Stimulated activated CD4-positive, alpha-beta T cell treated with anti-CD3 and anti-CD28 coated beads, Interleukin-1b, Interleukin-23, amount 100 ng/mL, for 48 hours (primary cell): ENCODE measurements at places on chromosomes 5 and 9.

DNA sequence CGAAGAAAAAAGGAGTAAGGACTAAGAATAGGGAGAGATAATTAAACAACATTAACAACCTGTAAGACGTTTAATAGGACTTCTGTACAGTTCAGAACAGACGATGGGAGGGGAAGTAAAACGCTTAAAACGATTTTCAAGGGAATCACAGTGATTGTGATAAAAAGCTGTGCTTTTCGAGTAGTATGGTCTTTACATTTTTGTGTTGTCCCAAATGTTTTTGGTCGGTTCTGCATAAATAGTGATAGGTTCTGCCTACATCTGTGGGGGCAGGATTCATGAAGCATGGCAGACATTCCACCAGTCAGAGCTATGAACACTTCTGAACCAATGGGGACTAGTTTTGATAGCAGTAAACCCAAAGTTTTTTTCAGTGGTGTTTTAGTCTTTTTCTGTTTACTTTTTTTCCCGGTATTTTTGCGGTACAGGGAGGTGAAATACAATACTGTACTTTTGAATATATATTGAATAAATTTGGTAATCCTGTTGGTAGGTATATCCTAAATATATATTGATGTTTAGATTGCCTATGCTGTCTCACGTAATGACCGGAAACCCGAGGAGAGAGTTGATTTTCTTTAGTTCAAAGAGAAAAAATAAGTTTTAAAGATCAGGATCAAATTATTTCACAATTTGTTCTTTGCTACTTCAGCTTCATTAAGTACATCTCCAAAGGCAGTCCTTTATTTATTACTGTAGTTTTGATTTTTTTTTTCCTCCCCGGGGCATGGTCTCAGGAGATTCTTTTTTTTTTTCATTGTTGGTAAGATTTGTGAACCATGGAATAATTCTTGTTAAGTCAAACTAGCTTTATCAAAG, 1.3 kb downstream of the ERBIN start:
- peak; percentile 15 for DNase-seq

DNA sequence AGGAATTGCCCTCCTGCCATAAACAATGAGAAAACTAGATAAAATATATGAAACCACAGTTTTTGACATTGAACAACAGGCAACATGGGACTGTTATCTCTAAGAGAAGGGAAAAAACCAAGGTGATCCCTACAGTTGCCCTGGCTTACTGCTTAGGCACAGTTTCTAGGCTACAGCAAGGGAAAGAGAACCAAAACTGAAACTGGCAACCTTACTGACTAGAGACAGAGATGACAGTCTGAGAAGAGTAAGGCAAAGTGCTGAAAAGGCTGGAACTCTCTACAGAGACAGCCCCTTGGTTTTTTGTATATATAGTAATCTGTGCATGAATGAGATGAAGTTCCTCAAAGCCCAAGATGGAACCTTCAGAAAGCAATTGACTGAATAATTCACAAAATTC, 36.2 kb upstream of the REEP2 start:
- DNase-seq, result no peak

- no peak for DNase-seq
Measured at GRCh38 chr5:137263371-137264005, 235.6 kb downstream of the SPOCK1 start.

- no peak for DNase-seq
Measured at GRCh38 chr9:110455860-110456259, 118.2 kb upstream of the TXNDC8 start.

- no peak for DNase-seq
Measured at GRCh38 chr5:151196556-151197290, 27.2 kb downstream of the CCDC69 start.

DNA sequence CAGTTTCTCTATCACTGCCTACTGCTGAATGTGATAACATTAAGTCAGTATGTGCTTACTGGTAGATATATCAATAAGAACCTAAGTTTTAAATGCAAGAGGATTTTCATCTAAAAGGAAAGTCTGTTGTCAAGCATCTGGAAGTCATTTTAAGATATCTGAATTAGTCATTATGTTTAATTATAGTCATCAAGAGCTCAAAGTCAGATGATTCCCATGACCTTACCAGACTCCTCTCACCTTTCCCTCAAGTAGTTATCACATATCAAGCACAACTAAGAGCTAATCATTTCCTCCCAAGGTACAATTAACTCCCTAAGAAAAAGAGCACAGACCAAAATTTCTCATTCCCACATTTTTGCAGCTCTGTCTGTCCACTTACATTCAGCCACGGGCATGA, 45.5 kb downstream of the PUM3 start:
- DNase-seq, result no peak

GRCh38 chr5:80192507-80193241, 63.2 kb downstream of the SERINC5 start:
- DNase-seq, result no peak

GRCh38 chr9:27468462-27469110, 55.5 kb upstream of the IFNK start:
- DNase-seq, result no peak

GRCh38 chr9:124504530-124505005, 2.6 kb downstream of the NR5A1 start:
- no peak for DNase-seq

DNA sequence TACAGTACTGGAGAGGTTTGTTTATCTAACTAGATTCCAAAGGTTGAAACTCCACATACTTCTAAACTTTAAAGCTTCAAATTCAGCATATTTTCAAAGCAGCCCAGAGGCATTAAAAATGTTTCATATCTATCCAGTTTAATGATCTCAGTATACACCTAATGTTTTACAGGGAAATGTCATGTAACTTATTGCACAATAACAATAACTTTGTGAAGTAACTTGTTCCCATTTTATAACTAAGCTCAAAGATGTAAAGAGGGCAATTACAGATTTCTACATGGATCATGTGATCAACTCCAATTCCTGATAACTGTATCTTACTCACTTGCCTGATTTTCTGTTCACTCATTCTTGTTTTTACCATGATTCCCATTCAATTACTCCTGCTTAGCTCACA, 610.0 kb downstream of the TAF11L14 start:
- DNase-seq, result no peak

- no peak for DNase-seq
Measured at GRCh38 chr9:134058716-134059115, 9.1 kb downstream of the BRD3 start.

GRCh38 chr5:116938488-116938887, 363.9 kb upstream of the SEMA6A start:
- DNase-seq, result no peak

DNA sequence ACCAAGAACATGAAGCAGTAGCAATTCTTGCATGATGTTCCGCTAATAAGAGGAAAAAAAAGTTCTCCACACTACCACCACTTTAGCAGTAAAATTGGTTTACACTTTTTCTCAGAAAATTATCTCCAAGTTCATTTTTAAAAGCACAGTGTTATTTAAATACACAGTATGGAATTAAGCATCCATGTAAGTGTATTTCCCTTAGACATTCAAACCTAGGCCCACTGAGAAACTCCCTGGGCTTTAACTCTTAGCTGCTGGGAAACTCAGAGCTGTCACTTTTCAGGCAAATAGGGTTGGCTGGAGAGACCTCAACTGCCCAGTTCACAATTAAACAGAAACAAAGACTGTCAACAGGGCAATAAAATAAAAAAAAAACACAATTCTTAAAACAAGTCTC, 2.7 kb downstream of the GNAQ start:
- no peak for DNase-seq

GRCh38 chr5:14131855-14132503, 11.2 kb upstream of the TRIO start:
- DNase-seq, result no peak

DNA sequence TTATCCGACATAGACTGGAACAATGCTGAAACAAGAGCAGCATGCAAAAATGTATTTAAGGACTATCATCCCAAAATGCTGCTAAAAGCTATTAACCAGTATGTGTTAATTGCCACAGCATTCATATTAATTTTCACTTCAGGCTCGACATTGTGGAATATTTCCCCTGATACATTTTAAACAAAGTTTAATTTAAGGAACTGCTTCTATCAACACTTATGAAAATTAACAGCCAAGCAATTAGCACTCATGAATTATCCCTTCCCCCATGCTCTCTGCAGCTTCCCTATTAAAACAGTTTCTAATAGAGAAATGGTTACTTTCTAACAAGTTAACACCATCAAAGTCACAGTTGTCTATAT, 54.8 kb downstream of the MAPKAP1 start:
- DNase-seq, result no peak
